ENCODE measurements at places on chromosomes 4 and X.

GRCh38 chrX:139720136-139720535 is 12.2 kb upstream of the MCF2 start:
- no peak for DNase-seq

DNA sequence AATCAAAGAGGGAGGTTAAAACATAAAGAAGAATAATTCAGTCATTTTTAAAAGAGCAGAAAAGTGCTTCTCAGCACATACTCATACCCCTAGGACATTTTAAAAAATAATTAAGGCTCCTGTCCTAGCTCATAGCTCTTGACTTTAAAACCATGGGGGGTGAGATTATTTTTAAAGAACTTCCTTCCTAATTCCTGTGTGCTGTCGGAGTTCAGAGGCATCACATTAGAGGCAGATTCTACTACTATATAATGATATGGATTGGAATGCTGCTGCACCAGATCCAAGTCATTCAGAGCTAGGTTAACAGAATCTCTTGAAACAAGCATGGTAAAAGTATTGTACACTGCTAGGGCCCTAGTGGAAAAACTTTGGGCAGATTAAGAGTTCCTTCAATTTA is 456.5 kb upstream of the ADGRL3 start:
- DNase-seq, result no peak

- no peak for DNase-seq
Observed at GRCh38 chr4:2598511-2599303, 62.3 kb downstream of the FAM193A start.

- no peak for DNase-seq
Observed at GRCh38 chr4:168265327-168265726, 53.2 kb downstream of the DDX60 start.

DNA sequence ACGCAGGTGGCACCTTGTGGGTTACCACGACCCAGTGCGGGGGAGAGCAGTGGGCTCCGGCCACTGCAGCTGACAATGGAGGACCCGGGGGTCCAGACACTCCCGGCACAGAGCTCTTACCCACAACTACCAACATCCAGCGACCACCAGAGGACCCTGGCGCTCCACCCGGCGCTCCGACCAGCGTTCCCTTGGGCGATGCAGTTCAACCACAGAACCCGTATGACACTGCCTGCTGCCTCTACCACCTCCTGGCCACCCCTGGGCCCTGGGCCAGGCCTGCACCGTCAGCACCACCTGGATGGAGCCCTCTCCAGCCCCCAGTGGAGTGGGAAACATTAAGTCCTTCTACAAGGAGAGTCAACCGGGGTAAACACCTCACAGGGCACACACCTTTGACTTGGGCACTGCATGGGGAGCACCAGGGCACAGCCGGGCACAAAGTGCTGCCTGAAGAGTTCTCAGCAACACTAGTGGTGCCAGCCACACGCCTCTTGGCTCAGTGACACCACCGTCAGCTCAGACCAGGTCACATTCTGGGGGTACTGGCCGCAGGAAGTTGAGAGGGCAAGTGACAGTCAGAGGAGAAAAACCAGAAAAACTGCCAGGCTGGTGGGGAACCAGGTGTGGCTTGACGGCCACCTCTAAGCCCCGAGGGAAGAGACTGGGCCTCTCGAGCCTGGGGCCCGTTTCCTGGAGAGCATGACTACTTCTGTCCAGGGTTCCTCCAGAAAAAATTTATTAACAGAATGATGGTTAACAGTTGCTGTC is 2.6 kb downstream of the CTBP1 start:
- no peak for DNase-seq

DNA sequence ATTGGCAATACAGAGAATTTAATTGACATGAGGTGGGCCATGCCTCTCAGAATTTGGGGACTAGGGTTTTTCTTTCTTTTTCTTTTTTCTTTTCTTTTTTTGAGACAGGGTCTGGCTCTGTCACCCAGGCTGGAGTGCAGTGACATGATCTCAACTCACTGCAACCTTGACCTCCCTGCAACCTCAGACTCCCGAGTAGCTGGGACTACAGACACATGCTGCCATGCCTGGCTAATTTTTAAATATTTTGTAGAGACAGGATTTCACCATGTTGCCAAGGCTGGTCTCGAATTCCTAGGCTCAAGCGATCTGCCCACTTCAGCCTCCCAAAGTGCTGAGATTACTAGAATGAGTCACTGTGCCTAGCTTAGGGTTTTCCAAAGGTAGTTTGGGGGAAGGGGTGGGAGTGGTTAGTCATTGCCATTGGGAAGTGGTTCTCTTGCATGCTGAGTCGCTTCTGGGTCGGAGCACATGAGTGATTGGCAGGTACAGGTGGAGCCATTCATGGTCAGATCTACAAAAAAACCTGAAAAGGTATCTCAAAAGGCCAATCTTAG is 54.5 kb downstream of the MID2 start:
- no peak for DNase-seq

- DNase-seq, result no peak
Observed at GRCh38 chr4:120052856-120053255, 13.8 kb downstream of the MAD2L1 start.

DNA sequence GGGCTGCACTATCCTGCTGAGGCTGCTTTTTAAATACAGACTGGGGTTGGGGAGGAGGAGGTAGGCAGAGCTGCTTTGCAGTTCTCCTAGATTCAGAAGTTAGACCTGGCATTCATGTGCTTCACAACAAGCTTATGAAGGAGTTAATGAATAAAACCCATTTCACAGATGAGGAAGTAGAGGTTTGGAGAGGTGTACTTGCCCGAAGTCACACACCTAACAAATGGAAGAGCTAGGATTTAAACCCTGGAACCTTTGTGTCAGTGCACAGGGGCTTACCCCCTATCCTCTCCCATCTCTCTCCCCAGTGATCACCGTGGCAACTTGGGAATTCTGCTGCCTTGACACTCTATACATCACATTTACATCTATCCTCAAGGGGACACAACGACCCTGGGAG is 3.6 kb upstream of the MTM1 start:
- DNase-seq, result no peak

DNA sequence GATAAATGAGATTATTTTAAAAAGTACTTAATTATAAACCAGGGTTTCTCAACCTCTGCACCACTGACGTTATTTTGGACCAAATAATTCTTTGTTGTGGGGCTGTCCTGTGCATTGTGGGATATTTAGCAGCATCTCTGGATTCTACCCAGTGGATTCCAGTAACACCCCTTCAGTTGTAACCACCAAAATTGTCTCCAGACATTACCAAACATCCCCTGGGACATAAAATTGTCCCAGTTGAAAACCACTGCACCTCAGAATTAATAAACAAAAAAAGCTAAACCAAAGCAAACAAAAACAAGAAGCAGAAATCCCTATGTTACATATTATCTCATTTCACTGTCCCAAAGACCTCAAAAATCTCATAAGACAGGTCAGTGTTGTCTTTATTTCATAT is 54.2 kb upstream of the GIMD1 start:
- DNase-seq, result no peak

DNA sequence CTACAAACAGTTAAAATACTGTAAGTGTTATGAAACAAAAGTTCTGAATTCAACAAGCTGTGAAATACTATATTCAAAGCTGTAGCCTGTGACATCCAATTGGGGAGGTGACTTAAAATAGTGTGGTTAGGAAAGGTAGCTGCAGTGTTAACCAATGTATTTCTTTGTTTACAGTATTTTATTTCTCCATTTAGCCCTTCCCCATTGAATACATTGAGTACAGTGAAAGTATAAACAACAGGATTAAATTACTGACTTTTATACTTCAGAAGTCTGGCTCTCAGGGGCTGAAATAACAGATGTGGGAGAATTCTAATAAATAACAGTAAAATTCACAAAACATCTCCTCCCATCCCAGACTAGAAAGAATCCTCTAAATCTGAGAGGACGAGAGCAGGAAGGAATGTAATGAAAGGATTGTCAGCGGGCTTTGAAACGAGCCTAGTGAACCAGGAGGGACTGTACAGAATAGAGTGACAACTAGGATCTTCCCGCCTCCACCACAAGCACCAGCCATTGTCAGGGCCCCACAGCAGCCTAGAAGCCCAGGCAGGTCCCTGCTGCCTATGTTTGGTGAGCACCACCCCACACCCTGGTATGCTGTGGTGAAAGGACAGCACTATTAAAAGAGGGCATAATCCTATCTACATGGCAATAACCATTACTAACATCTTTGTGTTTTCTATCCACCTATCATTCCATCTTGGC is 73.7 kb downstream of the SPCS3 start:
- DNase-seq, result no peak

- no peak for DNase-seq
Observed at GRCh38 chr4:186586205-186586604, 30.8 kb upstream of the MTNR1A start.

GRCh38 chr4:155353923-155354540 is 22.7 kb downstream of the MAP9 start:
- no peak for DNase-seq

GRCh38 chr4:67236788-67237187 is 308.5 kb downstream of the CENPC start:
- no peak for DNase-seq

DNA sequence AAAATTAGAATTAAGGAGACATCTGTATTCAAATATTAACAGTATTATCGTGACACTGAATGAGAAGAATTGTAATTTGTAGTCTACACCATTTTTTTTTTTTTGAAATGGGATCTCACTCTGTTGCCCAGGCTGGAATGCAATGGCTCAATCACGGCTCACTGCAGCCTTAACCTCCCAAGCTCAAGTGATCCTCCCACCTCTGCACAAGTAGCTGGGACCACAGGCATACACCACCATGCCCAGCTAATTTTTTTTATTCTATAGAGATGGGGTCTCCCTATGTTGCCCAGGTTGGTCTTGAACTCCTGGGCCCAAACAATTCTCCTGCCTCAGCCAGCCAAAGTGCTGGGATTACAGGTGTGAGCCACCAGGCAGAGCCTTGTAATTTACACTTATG is 24.8 kb downstream of the ELF2 start:
- DNase-seq, result no peak

GRCh38 chr4:6917461-6918271 is 8.0 kb downstream of the TBC1D14 start:
- DNase-seq, result no peak

- DNase-seq, result no peak
Observed at GRCh38 chrX:104428231-104428630, 137.8 kb upstream of the IL1RAPL2 start.

GRCh38 chr4:74325886-74326285 is 17.6 kb downstream of the EPGN start:
- no peak for DNase-seq

GRCh38 chr4:5707366-5707765 is 993 bp downstream of the EVC2 start:
- no peak for DNase-seq

DNA sequence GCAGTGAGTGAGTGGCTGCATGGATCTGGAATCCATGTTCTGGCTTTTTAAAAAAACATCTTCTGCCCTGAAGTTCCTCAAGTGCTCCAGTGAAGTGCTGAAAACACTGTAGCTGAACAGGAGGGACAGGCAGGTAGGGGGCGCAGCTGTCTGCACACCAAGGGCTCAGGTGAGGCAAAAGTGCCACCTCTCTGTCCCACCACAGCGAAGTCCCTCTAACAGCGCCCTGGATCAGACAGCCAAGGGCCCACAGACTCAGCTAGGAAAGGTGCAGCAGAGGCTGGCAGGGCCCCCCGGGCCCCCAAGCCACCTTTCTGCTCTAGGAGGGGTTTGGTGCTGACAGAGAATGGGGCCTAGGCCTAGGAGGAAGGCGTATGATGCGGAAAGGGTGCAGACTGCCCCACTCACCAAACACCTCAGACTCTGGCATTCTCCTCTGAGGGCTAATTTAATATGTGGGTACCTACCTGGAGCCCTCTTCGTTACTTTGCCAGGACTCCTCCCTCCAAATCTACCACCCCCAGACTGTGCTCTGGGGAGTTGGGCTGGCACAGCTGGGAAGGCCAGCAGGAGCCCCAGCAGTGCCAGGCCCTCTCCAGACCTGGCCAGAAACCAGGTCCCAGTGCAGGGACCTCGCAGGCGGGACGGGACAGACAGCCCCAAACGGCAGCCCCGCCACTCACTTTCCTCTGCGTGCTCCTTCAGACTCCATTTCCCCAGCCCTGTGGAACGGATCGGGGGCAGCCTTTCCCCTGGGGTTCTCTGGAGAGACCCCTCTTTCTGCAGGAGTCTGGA is 73.7 kb downstream of the ENPP6 start:
- no peak for DNase-seq

DNA sequence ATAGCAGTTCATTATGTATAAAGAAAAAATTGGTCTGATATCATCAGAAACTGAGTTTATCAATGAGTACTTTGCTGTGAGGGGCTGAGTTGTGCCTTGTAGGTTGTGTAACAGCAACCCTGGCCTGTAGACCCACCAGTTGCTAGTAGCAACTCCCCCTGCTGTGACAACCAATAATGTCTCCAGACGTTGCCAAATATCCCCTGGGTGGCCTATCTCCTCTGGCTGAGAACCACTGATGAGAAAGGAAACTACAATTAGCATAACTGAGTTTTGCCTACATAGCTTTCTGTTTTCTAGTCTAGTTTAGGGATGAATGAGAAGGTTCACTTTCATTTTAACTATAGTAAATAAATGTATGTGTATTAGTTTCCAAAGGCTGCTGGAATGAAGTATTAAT is 234.1 kb downstream of the CPE start:
- DNase-seq, result no peak

- no peak for DNase-seq
Observed at GRCh38 chr4:149113804-149114430, 671.7 kb upstream of the NR3C2 start.

GRCh38 chr4:55440786-55441185 is 45.0 kb downstream of the TMEM165 start:
- DNase-seq, result no peak

- no peak for DNase-seq
Observed at GRCh38 chr4:15234856-15235126, 193.0 kb upstream of the C1QTNF7 start.

- no peak for DNase-seq
Observed at GRCh38 chr4:153538487-153539357, 72.6 kb downstream of the TMEM131L start.

DNA sequence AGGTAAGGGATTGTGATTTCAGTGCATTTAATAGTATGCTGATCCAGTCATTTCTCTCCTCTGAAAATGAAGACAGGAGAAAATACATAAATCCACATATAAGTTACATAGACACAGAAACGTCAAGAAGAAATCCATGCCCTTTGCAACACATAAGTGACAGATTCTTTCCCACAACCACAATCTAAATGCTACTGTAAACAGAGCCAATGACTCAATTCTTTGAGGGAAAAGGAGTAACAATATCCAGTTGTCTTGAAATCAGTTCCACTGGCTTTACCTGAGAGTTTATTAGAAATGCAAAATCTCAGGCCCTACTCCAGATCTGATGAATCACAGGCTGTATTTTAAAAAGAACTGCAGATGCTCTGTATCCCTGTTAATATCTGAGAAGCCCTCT is 66.4 kb downstream of the ARAP2 start:
- DNase-seq, result no peak

DNA sequence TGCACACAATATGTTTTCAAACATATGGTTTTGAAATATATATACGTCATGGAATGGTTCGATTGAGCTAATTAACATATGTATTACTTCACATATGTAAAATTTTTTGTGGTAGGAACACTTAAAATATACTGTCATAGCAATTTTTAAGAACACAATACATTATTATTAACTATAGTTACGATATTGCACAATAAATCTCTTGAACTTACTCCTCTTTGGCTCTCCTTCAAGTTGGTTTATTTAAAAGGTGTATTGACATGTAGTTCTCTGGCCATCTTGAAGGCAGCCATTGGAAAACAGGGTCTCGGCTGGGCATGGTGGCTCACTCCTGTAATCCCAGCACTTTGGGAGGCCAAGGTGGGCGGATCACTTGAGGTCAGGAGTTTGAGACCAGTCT is 53.8 kb downstream of the CASP3 start:
- DNase-seq, result no peak
